ENCODE measurements at places on chromosomes 1 and 21.

DNA sequence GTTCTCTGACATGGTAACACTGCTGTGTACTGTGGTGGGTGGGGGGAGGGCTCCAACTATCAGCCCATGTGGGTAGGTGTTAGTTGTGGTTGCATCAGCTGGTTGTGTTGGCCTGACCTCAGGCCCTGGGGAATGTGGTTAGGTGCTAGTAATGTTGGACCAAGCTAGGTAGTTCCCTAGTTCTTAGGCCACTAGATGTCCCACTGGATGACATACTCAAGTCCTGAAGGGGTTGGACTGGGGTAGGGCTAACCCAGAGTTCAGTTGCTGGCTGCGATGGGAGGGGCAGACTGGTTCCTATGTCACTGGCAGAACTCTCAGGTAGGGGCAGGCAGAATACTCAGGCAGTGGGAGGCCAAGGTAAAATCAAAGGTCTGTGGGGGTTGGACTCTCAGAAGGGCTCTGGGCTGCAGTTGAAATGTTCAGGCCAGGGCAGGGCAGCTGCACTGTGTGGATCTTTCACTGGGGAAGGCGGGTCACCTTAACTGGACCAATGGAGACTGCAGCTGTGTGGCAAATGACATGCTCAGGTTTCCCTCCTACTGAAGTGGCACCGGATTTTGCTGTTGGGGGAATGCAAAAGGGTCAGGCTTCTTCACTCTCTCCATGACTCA, 870.7 kb downstream of the LRRIQ3 start:
- no peak for DNase-seq

DNA sequence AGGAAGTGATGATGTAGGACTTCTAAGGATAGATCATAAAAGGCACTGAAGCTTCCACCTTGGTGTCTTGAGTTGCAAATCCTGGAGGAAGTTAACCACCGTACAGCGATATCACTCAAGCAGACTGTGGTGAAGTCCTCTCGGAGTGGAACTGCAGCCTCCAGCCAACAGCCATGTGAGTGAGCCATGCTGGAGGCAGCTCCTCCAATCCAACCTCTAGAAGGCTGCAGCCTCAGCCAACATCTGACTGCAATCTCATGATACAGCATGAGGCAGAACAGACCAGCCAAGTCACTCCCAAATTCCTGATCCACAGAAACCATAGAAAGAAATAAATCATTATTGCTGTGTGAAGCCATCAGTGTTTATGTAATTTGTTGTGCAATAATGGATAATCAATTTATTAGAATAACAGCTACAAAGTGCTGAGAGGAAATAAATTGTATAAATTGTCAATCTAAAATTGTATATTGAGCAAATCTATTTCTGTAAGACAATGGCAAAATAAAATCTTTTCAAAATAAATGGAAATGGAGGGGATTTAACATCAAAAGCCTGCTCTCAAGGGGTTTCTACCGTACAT, 65.0 kb downstream of the PRSS38 start:
- no peak for DNase-seq

- DNase-seq, result no peak
These were observed 5.0 kb downstream of the TSTD1 start for GRCh38 chr1:161033751-161034150.

DNA sequence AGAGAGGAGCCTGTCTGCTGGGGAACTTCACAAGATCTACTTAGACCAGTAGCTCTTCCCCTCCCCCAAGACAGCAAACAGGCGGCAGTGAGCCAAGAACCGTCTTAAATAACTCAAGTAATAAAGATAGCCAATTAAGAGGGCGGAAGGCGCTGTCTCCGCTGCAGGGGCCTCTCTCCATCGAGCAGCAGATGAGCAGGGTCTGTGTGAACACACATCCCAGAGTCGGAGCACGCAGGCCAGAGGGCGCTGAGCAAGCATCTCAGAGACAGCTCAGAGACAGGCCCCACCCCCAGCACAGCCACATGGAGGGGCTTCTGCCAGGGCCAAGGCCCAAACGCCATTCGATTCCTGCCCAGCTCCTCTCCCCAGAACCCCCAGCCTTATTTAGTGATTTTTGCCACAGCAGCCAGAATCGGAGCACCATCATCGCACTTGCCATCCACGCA, 11.1 kb downstream of the IFFO2 start:
- DNase-seq, result no peak

DNA sequence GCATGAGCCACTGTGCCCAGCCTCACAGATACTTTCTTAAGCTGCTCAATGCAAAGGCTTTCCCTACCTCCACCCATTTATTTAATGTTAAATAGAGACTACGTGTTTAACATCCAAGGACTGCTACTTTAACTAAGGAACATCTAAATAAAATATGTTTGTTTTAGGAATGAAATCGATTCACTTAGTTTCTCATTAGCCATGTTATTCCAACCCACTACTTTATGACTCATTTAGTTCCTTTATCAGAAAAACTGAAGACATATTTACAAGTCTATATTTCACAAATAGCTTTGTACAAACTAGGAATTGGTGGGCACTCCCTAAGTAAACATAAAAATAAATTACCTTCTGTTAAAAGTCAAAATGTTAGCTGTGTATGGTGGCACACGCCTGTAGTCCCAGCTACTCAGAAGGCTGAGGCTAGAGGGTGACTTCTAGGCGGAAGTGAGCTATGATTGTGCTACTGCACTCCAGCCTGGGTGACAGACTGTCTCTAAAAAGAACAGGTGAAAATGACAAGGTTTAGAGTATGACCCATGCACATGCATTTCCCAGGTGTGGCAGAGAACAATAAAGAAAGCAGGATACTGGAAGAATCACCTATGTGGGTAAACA, 39.9 kb upstream of the AK4 start:
- DNase-seq, result no peak

- no peak for DNase-seq
These were observed 4.8 kb upstream of the CRYBG2 start for GRCh38 chr1:26358411-26359384.

DNA sequence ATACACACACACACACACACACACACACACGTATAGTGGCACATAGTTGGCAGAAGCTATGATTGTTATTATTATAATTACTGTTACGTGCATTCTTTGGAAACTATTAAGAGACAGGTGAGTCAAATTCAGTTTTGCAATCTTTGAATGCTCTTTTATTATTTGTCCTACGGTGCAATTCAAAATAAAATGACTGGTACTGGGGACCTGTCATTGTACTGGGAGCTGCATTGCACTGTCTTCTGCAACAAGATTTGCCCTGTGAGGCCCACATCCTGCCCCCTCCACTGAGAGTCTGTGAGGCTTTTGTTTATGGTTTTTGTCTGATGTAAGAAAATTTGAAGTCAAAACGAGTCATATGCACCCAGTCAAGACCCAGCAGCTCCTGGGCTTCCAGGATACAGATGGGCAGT, 1.9 kb downstream of the LY9 start:
- DNase-seq, result no peak

GRCh38 chr21:44423312-44423821, 31.9 kb upstream of the LRRC3 start:
- no peak for DNase-seq

GRCh38 chr1:230422221-230422981, 3.7 kb downstream of the PGBD5 start:
- no peak for DNase-seq

- no peak for DNase-seq
These were observed 68.4 kb upstream of the ABCG1 start for GRCh38 chr21:42150474-42151085.

GRCh38 chr1:4584449-4584848, 70.0 kb upstream of the AJAP1 start:
- DNase-seq, result no peak

GRCh38 chr1:72227667-72228066, 54.7 kb downstream of the NEGR1 start:
- no peak for DNase-seq

GRCh38 chr1:89037186-89037585, 14.5 kb upstream of the GBP3 start:
- no peak for DNase-seq

GRCh38 chr1:86778569-86779239, 74.3 kb downstream of the SH3GLB1 start:
- no peak for DNase-seq

- DNase-seq, result no peak
These were observed 3.8 kb downstream of the MXRA8 start for GRCh38 chr1:1354271-1355247.

GRCh38 chr1:173717238-173717637, 2.5 kb downstream of the KLHL20 start:
- no peak for DNase-seq

DNA sequence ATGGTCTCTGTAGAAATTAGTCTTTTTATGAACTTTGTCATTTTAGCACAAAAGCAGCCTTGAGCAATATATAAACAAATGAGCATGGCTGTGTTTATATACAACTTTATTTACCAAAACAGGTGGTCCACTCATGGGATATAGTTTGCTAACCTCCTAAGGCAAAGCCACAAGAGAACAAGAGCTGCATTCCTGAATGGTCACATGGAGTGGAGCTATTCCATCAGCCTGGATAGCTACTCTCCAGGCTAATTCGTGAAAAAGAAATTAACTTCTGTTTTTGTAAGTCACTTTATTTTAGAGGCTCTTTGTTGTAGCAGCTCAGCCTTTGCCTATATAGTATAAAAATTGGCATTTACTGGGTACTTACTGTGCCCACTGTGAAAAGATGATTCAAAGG, 163.3 kb upstream of the FAM78B start:
- DNase-seq, result no peak

- DNase-seq, result no peak
These were observed 3.0 kb downstream of the LYST start for GRCh38 chr1:235863699-235864093.

DNA sequence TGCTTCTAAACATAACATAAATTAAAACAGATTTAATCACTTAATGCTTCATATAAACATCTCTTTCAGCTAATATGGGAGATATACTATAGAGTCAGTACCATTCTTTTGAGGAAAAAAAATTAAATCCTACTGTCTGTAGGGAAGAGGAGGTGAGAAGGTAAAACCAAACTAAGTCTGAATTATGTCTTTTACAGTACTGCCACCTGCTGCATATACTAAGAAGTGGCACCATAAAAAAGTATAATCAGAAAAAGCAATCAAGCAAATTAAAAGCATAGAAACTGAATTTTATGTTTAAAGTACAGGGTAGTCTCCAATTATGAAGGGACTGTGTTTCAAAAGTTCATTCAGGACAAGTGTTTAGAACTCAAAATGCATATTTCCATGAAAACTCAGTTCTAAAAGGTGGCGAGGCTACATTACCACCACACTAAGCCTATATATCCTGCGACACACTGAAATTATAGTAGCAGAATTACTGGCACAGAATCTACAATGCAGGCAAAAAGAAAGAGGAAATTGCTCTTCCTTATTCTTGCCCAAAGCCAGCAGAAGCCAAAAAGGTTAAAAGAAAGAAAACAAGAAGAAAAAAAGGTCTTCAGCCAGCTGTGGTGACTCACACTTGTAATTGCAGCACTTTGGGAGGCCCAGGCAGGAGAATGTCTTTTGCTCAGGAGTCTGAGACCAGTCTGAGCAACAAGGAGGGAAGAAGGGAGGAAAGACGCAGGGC, 9.0 kb downstream of the NSL1 start:
- no peak for DNase-seq

DNA sequence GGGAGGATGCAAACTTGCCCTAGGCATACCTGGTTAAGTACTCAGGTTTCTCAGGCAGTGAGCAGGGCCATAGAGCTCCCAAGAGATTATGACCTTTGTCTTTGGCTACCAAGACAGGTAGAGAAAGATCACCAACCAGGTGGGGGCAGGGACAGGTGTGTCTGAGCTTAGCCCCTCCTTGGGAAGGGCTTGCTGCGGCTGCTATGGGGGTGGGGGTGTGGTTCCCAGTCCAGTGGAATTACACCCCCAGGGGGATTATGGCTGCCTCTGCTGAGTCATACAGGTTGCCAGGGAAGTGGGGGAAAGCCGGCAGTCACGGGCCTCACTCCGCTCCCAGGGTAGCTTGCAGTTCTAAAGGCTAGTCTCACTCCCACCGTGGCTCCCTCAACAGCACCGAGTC, 65.2 kb upstream of the FAM163A start:
- DNase-seq, result no peak

DNA sequence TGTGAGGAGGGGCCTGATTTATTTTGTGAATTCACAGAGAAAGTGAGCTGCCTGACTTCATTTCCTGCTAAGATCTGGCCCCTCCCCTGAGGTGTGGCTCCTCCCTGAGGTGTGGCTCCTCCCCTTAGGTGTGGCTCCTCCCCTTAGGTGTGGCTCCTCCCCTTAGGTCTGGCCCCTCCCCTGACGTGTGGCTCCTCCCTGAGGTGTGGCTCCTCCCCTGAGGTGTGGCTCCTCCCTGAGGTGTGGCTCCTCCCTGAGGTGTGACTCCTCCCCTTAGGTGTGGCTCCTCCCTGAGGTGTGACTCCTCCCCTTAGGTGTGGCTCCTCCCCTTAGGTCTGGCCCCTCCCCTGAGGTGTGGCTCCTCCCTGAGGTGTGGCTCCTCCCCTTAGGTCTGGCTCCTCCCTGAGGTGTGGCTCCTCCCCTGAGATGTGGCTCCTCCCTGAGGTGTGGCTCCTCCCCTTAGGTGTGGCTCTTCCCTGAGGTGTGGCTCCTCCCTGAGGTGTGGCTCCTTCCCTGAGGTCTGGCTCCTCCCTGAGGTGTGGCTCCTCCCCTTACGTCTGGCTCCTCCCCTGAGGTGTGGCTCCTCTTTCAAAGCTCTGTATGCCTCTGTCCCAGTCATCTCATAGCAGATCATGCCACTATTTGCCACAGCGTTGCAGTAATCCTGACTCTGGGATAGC, 26.9 kb upstream of the LRRC3 start:
- DNase-seq, result no peak

GRCh38 chr21:41186755-41187536, 19.0 kb downstream of the BACE2 start:
- DNase-seq, result no peak

GRCh38 chr1:65208563-65208973, 60.6 kb downstream of the AK4 start:
- peak; percentile 36 for DNase-seq

DNA sequence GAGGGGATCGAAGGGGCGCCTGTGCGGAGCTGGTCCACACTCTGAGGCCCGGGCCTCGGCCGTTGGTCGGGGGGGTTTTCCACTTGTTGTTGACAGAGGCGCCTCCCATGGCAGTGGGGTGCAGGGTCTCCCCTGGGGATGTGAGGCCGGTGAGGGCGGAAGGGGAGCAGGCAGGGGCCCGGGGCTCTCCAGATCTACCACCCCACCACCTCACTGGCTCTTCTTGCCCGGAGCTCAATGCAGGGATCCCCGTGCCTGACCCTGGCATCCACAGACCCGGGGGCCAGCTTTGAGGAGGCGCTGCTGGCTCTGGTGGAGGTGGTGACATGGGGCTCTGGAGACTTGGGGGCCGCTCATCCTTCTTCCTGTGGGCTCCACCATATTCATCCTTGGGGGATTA, 7.1 kb upstream of the PEX10 start:
- no peak for DNase-seq

Data from anterior cingulate cortex (tissue), 58 donors.